ENCODE measurements at places on chromosomes 1 and 21.

- no peak overlapping the region for H3K27ac ChIP-seq
- H3K4me1 ChIP-seq = peaks cover 3% of the 10 kb centered on the region
- DNase-seq = no peak
- H3K36me3 ChIP-seq = no peaks in the 10 kb centered on the region
- H3K4me3 ChIP-seq = no peak overlapping the region
- H3K27me3 ChIP-seq = no peaks in the 10 kb centered on the region
Measured at GRCh38 chr1:235852887-235853286, 13.8 kb downstream of the LYST start.

- DNase-seq = no peak
- H3K4me1 ChIP-seq = no peaks in the 10 kb centered on the region
- H3K4me3 ChIP-seq = no peak overlapping the region
Measured at GRCh38 chr1:112806090-112806642, 91.0 kb upstream of the PPM1J start.

- no peak overlapping the region for H3K4me3 ChIP-seq
- no peak for DNase-seq
- H3K27ac ChIP-seq = no peak overlapping the region
Measured at GRCh38 chr1:21687081-21687529, 17.9 kb upstream of the RAP1GAP start.

GRCh38 chr1:65334081-65334480, 24.7 kb downstream of the DNAJC6 start:
- H3K27me3 ChIP-seq = no peaks in the 10 kb centered on the region
- H3K36me3 ChIP-seq = no peaks in the 10 kb centered on the region
- no peaks in the 10 kb centered on the region for H3K4me1 ChIP-seq
- DNase-seq = no peak
- no peak overlapping the region for H3K4me3 ChIP-seq

DNA sequence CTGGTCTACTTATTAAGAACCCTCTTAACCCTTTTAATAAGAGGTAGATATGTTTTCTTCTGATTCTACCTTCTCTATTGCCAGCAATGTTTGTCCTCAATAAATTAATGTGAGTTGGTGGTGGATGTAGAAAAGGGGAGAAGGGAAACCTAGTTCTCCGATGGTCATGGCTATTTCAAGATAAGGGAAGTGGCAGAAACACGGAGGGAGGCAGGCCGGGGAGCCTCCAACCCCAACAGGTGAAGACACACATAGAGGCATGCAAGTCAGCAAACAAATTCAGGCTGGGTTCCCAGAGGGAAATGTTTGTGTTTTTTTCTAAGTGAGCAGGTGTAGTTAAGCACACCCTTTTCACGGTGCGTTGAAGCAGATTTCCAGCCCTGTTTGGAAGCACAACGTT, 31.0 kb upstream of the CLDN14 start:
- no peak overlapping the region for H3K4me3 ChIP-seq
- H3K36me3 ChIP-seq = no peaks in the 10 kb centered on the region
- no peaks in the 10 kb centered on the region for H3K4me1 ChIP-seq

DNA sequence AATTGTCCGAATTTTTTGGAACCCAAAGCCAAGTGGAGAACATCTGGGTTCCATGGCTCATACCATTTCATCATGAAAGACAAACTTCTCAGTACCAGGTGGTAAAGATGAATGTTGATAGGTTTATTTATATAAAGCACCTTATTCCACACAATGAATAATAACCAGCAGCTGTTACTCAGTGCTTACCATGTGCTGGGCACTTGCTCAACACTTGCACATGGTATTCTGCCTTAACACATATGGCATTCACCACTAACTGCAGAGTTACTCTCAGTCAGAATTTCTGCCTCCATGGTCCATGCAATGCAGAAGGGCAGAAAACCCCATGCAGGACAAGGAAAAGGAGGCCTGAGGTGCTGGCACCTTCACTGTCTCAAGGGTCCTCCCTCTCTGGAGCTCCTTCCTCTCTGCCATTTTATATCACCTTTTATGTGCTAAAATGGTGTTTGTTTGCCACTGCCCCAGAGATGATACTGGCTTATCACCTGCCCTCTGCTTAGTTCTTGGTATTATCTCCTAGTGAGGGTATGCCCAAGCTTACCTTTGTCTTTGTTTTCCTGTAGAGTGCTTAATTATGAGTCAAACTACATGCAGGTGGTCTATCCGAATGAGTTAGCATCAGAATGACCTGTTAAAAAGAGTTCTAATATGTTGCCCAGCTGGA, 76.7 kb upstream of the ZNF326 start:
- H3K27ac ChIP-seq = no peak overlapping the region
- peaks cover 15% of the 10 kb centered on the region for H3K36me3 ChIP-seq
- H3K27me3 ChIP-seq = no peaks in the 10 kb centered on the region
- no peaks in the 10 kb centered on the region for H3K4me1 ChIP-seq

DNA sequence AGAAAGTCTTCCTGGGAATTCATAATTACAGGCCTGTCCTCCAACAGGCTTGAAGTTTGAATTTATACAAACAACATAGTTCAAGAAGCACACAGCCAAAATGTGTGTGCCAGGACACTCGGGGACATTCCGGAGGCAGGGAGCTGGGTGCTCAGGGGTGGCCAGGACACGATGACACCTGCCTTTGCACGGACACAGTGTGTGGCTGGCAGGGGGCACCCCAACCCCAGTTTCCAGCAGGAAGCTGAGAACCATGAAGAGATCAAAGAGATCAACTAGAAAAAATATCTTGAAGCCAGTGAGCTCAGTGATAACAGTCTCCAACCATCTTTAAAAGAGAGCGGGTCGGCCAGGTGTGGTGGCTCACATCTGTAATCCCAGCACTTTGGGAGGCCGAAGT, 32.5 kb upstream of the TRAPPC10 start:
- H3K27ac ChIP-seq = no peak overlapping the region
- H3K4me3 ChIP-seq = no peak overlapping the region
- no peaks in the 10 kb centered on the region for H3K27me3 ChIP-seq
- peaks cover 37% of the 10 kb centered on the region for H3K36me3 ChIP-seq
- peaks cover 4% of the 10 kb centered on the region for H3K4me1 ChIP-seq

GRCh38 chr1:19828546-19828945, 13.5 kb upstream of the RNF186 start:
- H3K36me3 ChIP-seq = no peaks in the 10 kb centered on the region
- no peaks in the 10 kb centered on the region for H3K4me1 ChIP-seq
- no peak overlapping the region for H3K4me3 ChIP-seq
- no peaks in the 10 kb centered on the region for H3K27me3 ChIP-seq
- no peak for DNase-seq

- no peak overlapping the region for H3K27ac ChIP-seq
- peaks cover 6% of the 10 kb centered on the region for H3K4me1 ChIP-seq
- no peaks in the 10 kb centered on the region for H3K27me3 ChIP-seq
- no peak for DNase-seq
- H3K4me3 ChIP-seq = no peak overlapping the region
Measured at GRCh38 chr1:13604176-13604575, 20.5 kb downstream of the PDPN start.

DNA sequence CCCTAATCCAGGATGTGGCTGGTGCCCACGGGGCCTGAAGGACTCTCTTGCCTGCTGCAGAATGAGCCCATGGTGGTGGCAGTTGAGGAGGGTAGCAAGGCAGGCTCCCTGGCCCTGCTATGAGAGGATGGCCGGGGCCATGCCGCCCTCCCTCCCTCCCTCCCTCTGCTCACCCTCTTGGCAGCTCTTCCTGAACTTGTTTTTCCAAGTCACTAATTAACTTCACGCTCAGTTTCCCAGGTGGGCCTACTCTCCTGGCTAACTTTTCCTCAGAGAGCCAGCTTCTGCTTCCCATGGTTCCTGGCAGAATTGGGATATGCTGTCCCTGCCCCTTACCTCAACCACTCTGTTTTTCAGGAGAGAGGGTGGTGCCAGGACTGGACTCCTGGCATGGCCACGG, 10.2 kb downstream of the KCNC4 start:
- no peak for DNase-seq
- no peaks in the 10 kb centered on the region for H3K4me1 ChIP-seq
- no peaks in the 10 kb centered on the region for H3K27me3 ChIP-seq

GRCh38 chr1:178935610-178936009, 64.7 kb upstream of the ANGPTL1 start:
- no peaks in the 10 kb centered on the region for H3K27me3 ChIP-seq
- H3K4me1 ChIP-seq = peaks cover 7% of the 10 kb centered on the region
- no peak overlapping the region for H3K4me3 ChIP-seq
- DNase-seq = no peak
- H3K36me3 ChIP-seq = no peaks in the 10 kb centered on the region

DNA sequence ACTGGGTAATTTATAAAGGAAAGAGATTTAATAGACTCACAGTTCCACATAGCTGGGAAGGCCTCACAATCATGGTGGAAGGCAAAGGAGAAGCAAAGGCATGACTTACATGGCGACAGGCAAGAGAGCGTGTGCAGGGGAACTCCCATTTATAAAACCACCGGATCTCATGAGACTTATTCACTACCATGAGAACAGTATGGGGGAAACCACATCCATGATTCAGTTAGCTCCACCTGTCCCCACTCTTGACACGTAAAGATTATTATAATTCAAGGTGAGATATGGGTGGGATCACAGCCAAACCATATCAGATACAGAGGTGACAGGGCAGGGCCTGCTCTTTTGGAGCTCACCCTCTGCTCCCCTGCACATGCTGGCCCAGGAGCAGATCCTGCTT, 31.4 kb upstream of the TMEM61 start:
- H3K4me3 ChIP-seq = no peak overlapping the region
- no peak overlapping the region for H3K27ac ChIP-seq
- no peak for DNase-seq
- H3K36me3 ChIP-seq = no peaks in the 10 kb centered on the region
- H3K4me1 ChIP-seq = peaks cover 4% of the 10 kb centered on the region

DNA sequence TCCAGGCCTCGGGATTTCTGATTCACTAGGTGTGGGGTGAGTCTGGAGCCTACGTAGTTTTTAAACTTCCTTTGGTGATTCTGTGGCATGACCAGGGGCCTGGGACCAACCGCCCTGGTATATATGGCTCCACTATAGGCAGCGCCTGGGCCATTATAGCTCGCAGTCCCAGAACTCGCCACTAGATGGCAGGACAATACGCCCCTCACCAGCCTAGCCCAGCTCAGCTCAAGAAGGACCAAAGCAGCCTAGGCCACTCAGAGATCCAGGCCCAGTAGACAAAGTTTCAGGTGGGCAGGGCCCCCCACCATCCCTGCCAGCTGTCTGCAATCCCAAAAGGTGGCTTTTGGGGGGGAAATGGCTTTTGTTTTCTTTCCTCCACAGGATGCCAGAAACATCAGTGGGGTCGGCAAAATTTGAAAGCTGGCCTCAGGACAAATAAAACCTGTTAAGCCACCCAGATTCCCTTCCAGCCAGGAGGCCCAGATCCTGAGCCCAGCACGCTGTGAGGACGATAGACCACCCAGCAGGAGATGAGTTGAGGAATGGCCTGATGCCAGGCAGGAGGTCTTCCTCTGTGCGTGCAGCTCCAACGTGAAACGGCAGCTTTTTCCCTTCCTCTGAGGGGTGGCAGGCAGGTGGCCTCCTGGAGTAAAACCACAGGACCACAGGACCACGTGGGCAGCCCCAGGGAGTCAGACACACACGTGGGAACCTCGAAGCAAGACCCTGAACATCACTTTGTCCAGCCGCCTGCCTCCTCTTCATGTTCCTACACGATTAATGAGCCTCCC, 24.8 kb upstream of the TMEM51 start:
- no peaks in the 10 kb centered on the region for H3K27me3 ChIP-seq
- peak; percentile 73 for DNase-seq
- no peak overlapping the region for H3K4me3 ChIP-seq
- H3K4me1 ChIP-seq = no peaks in the 10 kb centered on the region

- no peaks in the 10 kb centered on the region for H3K4me1 ChIP-seq
- H3K4me3 ChIP-seq = no peak overlapping the region
- H3K27ac ChIP-seq = no peak overlapping the region
- DNase-seq = no peak
- H3K27me3 ChIP-seq = no peaks in the 10 kb centered on the region
Measured at GRCh38 chr1:113456967-113457366, 66.7 kb downstream of the MAGI3 start.

DNA sequence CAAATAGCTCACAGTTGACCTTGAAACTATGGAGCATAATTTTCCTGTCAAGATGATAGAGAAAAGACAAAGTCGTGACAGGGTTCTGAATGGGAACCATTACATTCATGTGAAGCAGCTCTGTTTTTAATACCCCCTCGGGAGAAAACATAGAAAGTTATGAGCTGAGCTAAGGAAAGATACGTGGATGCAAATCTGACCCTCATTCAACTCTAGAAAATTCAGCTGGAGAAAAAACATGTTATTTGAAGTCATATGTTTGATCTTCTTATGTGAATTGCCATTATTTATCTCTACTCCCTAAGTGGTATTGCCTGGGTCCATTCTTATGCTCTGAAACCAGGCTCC, 48.0 kb upstream of the LRRC52 start:
- no peak overlapping the region for H3K4me3 ChIP-seq
- H3K36me3 ChIP-seq = no peaks in the 10 kb centered on the region
- H3K27ac ChIP-seq = no peak overlapping the region

DNA sequence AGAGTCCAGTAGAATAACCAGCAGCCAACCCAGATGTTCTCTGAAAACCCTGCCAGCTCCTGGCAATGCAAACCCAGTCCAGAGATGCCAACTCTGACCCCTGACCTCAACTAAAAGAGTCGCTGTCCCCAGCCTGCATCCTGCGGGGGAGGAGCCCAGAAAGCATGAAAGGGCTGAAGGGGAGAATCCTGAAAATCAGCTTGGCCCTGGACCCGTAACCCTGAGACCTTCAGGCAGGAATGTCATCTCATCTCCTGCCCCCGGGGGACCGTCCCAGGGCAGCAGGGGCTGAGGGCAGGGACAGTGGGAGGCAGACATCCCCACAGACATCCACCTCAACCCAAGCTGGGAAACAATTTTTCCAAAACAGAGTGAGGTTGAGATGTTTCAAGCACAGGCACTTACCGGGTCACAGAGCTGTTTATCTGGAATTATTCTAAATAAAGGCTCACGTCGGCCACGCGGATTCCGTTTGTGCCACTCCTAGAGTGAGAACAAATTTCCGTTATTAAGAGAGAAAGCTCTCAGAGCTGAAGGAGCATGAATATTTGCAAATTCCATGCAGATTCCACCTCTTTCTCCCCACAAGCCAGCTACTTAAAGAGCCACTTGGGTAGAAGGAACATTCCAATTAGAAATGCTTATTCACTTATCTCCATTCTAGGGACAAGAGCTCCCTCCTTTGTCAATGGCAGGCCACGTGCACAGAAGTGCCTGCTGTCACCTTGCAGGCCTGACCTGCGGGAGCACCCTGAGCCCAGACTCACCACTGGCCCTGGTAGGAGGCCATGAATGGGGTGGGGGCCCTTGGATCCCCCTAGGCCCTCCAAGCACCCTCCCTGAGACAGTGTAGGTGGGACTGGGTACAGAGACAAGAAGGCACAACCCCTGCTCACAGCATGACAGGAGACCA, 240.1 kb downstream of the NPHP4 start:
- no peak overlapping the region for H3K27ac ChIP-seq
- no peak for DNase-seq
- H3K36me3 ChIP-seq = no peaks in the 10 kb centered on the region
- H3K4me1 ChIP-seq = peaks cover 10% of the 10 kb centered on the region
- H3K4me3 ChIP-seq = no peak overlapping the region
